ENCODE measurements at places on chromosomes 1 and 21.

DNA sequence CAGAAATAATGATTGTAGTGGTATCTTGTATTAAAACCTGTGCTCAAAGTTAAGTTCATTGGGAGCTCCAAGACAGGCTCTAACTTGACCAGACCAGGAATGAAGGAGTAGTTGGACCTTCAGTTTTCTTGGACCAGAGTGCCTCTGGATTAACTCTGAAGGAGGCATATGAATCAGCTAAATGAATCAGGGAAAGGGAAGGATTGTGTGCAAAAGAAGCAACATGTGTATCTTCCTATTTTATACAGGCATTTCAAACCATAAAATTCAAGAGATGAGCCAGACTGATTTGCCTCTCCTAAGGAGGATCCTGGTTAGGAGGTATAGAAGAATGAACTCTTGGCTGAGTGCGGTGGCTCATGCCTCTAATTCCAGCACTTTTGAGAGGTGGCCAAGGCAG, 71.4 kb downstream of the CC2D1B start:
- DNase-seq, result no peak

- no peak for DNase-seq
Measured at GRCh38 chr1:44068442-44068921, 37.2 kb upstream of the SLC6A9 start.

DNA sequence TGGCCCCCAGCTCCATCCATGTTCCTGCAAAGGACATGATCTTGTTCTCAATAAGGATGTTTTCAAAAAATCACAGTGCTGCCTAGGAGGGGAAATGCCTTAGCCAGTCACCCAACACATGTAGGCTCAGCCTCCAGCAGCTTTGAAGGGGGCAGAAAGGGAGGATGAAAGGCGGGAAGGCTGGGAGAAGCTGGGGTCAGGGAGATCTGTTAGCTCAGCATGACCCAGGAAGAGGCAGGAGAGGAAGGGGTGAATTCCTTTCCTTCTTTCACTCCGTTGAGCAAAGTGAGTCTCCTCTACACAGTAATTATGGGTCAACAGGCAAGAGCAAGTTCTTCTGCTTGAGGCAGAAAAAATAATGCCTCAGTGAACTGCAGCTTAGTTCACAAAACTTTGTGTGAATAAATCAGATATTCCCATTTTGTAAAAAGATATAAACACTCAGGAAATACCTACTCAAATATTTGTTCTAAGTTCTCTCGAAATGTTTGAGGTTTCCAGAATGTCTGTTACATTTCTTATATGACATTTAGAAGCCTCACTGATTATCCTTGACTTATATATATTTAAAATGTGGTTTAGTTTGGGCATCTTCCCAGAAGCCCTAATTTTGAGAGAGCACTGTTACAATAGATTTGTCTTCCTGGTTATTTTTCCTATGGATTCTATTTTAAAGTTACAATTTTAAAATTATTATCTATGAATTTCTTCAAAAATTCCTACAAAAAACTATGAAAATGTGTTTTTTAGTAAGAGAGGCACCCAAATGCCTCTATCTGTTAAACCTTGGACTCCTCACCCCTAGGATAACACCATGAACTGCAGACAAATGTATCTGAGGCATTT, 116.8 kb downstream of the KCNJ6 start:
- DNase-seq, result peak; percentile 40

DNA sequence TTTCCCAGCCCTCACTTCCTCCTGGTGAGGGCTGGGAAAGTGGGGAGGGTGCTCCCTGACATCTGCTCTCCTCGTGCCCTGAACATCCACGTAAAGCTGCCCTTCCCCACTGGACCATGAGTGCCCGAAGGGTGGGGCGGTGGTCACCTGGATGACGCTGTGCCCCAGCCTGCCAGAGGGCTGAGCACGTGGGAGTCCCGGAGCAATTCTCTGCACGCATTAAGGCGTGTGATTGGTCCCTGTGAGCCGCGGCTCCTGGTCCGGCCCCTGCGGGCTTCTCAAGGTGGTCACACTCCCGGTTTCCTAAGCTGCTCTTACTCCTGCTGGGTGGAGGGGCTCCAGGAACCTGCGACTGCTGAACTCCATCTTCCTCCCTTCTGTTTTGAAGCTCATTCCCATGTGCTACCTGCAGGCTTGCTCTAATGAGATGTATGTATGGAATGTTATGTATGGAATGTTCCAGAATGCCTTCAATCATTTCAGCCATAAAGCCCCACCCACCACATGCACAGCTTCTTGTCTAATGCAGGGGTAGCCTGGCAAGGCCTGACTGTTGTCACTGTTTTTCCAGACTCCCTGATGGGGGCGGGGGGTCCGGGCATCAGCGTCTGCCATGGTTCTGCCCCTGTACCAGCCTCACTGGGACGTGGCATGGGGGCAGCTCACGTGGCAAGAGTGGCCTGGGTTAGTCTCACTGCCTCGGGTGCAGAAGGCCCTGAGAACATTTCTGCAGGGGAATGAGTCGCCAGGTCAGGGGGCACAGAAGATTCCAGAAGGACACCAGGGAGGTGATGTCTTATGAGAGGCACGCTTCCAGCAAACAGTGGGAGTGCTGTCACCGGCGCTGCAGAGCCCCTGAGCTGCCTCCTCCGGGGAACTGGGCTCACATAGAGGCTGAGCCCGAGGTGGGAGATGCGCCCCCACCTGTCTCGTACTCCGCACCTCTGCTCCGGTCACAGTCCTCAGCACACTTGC, 19.4 kb downstream of the KRTAP10-1 start:
- DNase-seq, result no peak

DNA sequence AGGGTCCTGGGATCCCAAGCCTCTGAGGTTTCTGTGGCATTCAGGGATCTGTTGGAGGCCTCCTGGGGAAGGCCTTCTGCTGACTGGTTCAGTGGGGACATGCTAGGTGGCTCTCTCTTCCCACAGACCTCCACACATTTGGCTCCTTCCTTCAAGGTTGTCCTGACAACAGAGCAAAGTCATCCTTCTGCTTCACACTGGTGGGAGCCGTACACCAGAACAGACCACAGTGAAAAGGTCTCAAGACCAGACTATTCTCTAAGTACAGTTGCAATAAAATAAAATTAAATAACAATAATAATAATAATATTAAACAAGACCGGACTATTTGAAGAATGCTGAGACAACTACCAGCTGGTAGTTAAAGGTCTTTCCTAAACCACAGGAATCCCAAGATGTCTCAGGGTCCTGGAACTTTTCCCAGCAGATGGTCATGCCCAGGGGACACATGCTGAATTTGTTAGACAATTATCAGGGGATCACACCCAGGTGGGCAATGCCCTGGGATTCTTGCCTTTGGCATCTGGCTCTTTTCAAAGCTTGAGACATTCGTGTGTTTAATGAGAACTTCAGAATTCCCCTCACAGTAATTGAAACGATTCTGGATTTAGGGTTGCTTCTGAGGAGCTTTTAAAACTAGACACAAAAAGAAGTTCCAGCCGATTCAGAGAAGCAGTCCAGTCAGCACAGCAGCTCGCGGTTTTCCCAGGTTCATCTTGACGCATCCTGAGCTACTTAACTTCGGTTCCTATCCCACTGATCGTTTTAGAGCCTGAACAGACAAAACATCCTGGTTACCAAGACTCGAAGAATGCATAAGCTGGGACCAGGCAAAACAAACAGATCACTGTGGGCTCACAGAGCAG, 22.9 kb downstream of the HTR1D start:
- peak; percentile 99 for DNase-seq

GRCh38 chr1:211606914-211607753, 28.2 kb upstream of the SLC30A1 start:
- DNase-seq, result peak; percentile 69

All from mesenchymal stem cell (in vitro differentiated cells and primary cell).